ENCODE measurements at places on chromosomes 3 and 15.

DNA sequence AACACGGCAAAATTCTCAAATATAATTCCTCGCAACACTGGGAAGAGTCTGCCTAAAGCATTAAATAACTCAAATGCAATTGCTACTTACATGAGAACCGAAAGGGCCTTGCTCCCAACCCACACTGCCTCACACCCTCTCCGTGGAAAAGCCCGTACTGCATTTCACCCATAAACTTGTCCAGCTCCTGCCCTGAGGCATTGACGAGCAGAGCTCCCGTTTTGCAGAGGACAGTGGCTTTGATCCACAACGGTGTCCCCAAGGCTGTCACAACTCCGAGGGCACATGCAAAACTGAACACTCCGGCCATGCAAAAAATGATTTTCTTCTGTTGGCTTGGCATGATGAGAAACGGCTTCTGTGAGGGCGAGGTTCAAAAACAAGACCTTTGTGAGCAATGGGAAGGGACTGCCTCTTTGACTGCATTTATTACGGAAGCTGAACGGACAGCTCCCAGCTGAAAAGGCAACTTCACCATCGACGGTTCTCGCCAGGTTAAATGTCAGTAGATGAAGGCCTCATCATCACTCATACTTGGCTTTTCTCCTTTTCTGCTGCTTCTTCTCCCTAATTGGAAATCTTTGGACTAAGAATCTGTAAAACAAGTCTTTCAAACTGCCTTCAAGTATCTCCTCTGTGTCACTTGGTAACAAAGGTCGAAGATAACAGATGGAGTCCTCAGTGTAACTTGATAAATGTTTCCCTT, at the start of gene CLRN1:
Gene CLRN1, minus strand, starts transcription at position 362 of the 706 bp plus-strand sequence. Its CDS starts 19 bp downstream, at position 343.
- no peak for DNase-seq

DNA sequence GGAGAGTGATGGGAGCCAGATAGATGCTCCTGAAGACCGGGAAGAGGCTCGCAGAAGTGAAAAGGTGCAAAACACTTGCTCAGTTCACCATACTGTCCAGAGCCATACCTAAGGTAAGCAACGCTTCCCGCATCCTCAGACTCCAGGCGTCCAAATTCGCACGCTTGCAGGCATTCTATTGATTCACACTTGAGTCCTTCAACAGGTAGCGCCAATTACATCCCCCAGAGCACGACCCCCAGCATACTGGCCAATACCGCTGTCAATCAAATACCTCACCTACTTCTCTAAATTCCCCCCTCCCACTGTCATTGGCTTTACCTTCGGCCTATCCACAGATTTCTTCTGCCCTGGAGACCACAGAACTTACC, 361 bp upstream of the STXBP5L start:
- no peak for DNase-seq

DNA sequence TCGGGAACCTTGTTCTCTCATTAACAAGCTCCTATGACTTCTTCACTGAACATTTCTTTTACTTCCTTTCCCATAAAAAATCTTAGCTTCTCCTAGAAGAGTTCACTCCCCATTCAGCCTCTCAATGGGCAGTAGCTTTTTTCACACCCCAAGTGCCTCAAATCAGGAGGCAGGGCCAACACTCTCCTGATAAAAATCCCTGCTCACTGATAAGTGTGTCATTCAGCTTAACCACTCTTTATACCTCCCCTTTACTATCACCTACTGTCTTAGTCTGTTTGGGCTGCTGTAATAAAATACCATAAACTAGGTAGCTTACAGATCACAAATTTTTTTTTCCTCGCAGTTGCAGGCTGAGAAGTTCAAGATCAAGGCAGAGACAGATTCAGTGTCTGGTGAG, 400.4 kb downstream of the WDR72 start:
- DNase-seq = no peak

- no peak for DNase-seq
Measured at GRCh38 chr15:95558916-95559315, 771.6 kb upstream of the NR2F2 start.

- no peak for DNase-seq
Measured at GRCh38 chr3:154139996-154140436, 18.8 kb downstream of the ARHGEF26 start.

DNA sequence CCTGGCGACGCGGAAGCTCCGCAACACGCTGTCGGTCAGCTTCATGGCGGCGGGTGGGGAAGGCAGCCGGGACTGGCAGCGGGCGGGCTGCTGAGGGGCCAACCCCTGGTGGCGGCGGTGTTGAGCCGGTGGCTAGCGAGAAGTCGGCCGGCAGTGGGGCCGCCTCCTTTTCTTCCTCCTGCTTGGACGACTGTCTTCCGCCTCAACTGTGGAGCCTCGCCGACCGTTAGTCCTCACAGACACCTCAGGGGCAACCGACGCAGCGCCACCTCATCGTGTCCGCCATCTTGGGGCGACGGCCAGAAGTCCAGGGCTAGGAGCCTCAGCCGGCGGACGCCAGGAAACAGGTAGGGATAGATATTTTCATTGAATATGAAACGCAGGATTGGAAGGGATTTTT, 875.1 kb downstream of the NSUN3 start:
- no peak for DNase-seq

- no peak for DNase-seq
Measured at GRCh38 chr15:43867096-43867495, 40.3 kb downstream of the WDR76 start.

- no peak for DNase-seq
Measured at GRCh38 chr3:189727898-189728297, 96.7 kb downstream of the TP63 start.

- DNase-seq = peak; percentile 7
Measured at GRCh38 chr15:80567721-80568157, 127.4 kb upstream of the ABHD17C start.

DNA sequence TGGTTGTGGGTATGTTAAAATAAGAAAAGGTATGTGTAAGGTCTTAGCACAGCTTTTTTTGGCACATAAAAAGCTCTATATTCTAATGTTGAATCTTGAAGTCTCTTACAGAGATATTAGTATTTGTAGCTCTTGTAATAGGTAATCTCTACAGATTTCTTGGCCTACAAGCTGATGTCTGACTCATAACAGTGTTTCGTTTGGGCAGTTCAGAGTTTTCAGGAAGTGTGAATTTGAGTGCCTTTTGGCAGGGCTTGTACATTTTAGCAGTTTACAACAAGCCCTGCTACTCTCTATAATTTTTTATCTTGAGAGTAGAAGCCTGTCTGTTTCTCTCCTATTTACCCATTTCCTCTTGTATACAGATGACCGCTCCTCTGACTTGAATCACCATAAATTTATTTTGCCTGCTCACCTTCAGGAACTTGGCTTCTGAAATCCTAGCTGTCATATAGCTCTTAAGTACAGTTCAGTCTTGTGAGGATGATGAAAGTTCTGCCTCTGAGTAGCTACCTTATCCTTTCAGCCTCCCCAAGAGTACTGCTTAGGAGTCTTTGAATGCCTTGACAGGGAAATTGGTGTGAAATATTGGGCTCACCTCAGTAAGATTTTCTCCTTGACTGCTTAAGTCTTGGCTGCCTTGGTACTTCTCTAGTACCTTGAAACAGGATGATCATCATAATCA, 419.9 kb upstream of the RARB start:
- DNase-seq = no peak

DNA sequence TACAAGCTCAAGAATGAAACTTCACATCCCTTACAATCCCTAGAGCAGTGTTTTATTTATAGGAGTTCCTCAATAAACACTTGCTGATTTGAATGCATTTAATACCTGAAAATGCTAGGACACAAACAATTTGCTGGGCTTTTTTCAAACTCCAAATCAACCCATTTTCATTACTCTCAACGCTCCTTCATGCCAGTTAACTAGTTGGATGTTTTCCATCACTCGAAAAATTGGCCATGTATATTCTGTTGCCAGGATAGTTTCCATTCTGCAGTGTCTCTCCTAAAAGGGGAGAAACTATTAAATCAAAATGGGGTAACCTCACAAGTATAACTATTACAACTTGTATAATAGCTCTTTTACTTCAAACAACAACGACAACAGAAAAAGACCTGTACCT, 1.2 kb downstream of the GBE1 start:
- no peak for DNase-seq

- no peak for DNase-seq
Measured at GRCh38 chr3:194985031-194985578, 285.9 kb downstream of the XXYLT1 start.

GRCh38 chr3:140395134-140396075, 282.5 kb upstream of the TRIM42 start:
- DNase-seq = no peak

GRCh38 chr15:99130765-99131440, 26.0 kb downstream of the SYNM start:
- no peak for DNase-seq

DNA sequence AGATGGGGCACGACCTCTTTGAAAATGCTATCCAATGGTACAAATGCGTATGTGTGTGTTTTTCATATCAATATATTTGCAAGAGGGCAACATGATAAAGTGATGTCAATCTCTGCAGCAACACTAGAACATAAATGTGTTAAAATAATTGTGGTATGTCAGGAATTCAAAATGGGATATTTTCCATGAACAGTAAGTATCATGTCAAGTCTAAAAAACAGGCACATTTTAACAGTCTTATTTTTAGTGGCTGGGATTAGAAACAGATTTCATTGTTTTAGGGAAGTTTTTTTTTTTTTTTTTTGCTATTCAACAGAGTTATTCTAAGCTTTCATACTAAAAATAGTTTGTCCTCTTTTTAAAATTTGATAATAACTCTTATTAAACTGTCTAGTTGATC, 209.8 kb downstream of the GAP43 start:
- DNase-seq = no peak

DNA sequence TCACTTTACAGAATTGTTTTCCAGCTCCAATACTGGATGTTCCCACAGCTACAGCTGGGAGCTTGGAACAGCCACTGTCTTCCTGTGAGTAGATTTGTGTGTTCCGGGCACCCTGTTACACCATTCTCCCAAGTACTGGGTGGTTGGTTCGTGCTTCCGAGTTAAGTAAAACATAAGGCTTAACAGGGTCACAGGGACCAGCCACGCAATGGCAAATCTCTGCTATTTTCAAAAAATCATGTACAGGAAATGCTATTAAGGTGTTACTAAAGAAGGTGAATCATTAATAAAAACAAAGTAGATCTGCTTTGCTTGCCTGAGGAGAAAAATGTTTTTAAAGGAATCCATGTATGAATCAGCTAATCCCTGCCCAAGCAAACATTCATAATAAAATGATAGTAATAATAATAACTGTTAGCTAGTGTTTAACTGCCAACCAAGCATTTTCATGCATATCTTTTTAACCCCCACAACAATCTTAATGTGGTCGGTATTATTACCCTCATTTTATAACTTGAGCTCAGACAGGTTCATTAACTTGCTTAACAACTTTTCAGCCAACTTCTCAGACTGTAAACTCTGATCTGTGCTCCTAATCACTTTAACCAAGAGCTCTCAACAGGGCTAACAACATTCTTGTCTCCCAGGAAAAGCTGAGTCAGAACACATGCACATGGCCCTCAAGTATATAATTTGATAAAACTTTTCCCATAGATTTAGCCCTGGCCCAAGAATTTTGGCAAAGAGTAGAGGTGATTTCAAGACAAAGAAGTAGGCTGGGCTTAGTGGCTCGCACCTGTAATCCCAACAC, 2.7 kb upstream of the C2CD4A start:
- no peak for DNase-seq
